ENCODE measurements at places on chromosomes 5 and 9.

DNA sequence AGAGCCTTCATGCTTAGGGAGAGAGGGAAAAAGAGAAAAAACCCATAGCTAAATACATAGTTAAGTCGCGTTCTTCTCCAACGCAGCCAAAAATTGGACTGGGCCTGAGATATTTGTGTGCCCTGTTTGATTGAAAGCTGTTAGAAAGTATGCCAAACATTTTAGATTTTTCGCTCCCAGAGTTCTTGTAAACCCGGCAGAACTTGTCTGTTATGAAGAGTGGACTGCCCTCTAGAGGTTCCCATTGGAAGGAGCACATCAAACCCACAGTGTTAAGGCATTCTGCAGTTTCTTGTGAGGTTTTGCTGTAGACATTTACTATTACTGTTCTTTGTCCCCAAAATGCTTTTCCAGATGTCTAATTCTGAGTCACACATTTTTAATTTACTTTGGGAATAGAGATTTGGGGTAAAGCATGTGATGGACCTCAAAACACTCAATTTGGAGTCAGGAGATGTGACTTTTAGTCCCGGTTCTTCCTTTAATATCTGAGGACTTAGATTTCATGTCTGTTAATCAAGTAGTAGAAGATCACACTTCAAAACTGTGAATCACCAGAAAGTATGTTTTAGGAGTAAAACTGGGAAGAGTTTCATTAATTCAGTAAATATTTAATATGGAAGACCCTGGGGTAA is 96.6 kb downstream of the PCSK1 start:
- DNase-seq, result peak; percentile 90

- DNase-seq, result no peak
Observed at GRCh38 chr9:108640230-108640629, 215.6 kb downstream of the ACTL7B start.

DNA sequence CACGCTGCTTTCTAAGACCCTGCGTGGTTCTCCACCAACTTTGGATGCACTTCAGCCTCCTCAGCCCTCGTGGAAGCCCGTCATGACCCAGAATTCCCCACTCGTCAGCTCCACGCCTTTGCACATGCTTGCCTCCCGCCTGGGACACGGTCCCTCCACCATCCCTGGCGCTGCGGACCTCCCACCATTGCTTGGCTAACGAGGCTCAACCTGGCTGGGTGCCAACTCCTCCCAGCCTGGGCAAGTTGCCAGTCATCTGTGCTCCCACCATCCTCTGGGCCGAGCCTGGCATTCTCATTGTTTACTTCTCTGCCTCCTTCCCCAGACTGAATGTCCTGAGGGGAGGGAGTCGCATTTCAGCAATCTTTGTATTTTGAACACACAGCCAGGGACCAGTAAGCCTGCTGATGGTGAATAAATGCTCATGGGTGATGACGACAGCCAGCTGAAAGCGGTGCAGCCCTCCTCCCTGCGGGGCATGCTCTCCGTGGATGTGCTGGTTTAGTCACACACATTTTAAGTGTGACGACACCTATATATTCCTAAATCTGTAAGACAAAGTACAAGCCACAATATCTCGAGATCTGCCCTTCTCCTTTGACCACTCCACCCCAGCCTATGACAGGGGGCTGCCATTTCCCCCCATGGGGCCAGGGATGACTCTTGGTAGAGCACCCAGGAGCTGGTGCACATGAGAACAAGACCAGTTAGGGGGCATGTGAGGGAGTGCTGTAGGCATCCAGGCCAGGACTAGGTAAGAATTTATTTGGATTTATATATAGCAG is 37.6 kb downstream of the ANKRD33B start:
- peak; percentile 60 for DNase-seq

DNA sequence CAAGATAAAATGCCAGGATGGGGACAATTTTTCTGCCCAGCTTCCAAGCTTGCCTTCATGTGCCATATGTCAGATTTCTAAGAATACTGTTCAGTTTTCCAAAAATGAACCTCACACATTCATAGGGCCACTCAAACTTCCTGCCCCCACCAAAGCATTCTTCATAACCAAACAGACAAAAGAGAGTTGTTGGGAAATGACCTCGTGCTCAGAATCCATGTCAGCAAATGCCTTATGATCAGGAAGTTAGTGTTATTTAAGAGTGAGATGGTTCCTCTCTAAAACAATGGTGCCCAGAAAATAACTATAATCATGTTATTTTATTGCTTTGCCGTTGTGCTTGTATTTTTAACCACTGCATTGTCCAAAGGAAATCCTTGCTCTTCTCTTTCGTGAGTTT is 208.2 kb downstream of the ZNF608 start:
- DNase-seq, result no peak

GRCh38 chr9:106892632-106893031 is 29.7 kb downstream of the ZNF462 start:
- DNase-seq, result peak; percentile 28

DNA sequence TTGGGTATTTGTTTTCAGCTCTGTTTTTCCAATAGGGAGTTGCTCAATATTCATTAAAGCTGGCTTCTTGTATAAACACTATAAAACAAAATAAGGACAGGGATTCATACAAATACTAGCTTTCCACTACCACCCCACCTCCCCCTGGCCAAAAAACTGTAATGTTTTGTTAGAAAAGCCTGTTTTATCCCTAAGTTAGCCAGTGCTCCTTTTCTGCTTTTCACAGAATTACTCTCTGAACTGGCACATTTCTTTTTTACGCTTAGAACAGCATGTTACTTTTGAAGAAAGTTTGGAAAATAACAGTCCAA is 147.4 kb upstream of the DMRT1 start:
- no peak for DNase-seq

- DNase-seq, result no peak
Observed at GRCh38 chr5:154166901-154167791, 23.4 kb upstream of the GALNT10 start.

DNA sequence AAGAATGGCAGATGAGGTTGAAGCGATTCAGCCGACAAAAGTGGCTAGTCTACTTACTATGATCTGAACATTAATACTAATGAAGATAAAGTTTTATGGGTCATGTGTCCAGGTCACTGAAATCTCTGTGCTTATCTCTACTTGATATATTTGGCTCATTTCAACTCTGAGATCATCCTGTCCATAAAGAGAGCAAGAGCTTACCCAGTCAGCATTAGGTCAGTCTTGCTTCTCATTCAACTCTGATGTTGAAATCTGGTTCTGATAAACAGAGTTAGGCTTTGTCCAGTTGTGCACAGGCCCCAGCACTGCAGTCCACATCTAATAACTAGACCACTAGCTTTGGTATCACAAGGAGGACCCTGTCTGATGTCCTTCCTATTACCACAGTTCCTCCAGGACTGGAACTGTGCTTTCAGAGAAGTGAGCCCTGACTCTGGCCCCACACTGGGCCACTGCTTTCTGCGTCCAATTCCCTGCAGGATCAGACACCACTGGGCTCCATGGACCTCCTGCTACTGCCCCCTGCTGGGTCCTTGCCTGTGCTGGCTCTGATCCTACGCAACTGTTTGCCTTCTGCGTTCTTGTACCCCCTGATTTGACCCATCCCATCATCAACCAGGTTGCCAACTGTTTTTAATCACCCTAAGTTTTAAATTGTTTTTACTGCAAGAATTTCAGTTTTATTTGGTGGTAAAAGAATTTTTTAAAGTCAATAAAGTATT is 23.7 kb upstream of the FAM120A start:
- peak; percentile 36 for DNase-seq

GRCh38 chr5:34031966-34032365 is 11.0 kb downstream of the C1QTNF3 start:
- no peak for DNase-seq

DNA sequence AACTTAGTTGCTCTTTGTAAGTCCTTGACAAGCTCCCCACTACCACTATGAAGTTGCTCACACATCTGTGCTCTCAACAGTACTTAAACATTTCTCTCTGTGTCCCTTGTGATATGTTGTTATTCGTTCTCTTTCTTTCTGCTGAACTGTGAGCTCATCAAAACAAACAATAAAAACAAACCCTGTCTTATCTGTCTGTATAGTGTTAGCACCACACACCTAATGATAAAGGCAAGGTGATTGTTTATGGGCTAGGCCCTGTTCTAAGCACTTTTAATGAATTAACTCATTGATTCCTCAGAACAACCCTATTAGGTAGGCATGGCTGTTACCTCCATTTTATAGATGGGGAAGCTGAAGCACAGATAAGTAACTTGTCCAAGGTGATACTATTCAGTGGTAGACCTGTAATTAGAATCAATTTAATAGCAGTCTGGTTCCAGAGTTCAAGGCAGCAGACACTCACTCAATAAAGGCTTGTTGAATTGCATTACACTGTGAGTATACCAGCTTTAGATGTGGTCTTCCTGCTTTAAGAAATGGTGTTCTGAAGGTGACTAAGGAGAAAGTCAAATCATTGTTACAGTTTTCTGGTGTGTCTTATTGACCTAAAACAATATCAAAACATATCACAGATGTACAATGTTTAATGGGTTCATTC is 153.6 kb upstream of the ELL2 start:
- no peak for DNase-seq

- no peak for DNase-seq
Observed at GRCh38 chr5:90477073-90477472, 2.4 kb downstream of the POLR3G start.

- no peak for DNase-seq
Observed at GRCh38 chr5:155726267-155726666, 600.7 kb upstream of the SGCD start.

GRCh38 chr9:136403538-136403914 is 3.6 kb upstream of the SNAPC4 start:
- no peak for DNase-seq

GRCh38 chr5:102528600-102528999 is 29.8 kb upstream of the SLCO6A1 start:
- DNase-seq, result no peak

DNA sequence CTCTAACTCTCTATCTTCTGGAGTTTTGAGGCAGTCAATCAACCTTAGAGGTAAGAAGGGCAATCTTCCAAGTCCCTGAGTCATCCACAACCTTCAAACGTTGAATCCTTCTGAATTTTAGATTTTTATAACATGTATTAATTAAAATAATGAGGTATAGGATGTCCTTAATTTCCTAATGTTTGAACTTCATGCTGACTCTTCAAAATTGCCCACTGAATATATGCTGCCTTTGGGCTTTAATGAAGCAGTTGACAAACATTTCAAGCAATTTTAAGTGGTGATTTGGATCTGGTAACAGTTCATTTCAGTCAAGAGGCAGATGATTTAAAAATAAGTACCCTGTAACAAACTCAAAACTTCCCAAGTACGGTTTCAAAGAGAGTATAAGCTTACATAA is 26.0 kb downstream of the ERP44 start:
- DNase-seq, result no peak

- peak; percentile 13 for DNase-seq
Observed at GRCh38 chr5:150022158-150022531, 21.6 kb downstream of the HMGXB3 start.

DNA sequence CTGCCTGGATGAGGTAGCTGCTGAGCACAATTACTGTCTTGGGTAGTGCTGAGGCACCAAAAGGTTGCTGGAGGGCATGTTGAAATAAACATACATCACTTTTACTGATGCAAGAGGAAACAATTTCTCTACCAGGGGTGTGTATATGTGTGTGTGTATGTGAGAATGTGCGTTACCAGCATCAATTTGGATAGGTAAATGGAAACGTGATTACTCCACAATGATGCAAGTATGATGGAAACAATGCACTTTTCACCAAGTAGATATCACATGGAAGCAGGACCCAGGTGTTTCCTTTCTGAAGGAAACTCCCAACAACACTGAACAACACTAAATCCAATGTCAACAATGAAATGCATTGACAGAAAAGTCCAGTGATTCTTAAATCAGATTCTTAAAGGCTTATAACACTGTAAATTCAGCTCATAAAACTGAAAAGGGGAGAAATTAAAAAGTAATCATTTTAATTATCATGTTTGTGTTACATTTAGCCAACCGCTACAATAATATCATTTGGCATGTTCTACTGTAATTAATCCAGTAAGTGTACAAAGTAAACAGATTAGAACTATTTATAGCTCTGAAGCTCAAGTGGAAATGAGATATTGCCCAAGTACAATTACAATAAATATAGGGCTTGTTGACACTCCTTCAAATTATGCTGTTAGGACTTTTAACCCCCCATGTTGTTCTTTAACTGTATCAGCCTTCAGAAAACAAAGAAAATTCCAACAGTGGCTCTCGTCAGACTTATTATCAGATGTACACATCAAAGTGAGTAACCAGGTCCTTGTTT is 25.3 kb downstream of the YIPF5 start:
- DNase-seq, result no peak

- DNase-seq, result no peak
Observed at GRCh38 chr9:127762111-127762676, 16.3 kb downstream of the SH2D3C start.

- DNase-seq, result no peak
Observed at GRCh38 chr9:129270903-129271431, 92.9 kb upstream of the IER5L start.

DNA sequence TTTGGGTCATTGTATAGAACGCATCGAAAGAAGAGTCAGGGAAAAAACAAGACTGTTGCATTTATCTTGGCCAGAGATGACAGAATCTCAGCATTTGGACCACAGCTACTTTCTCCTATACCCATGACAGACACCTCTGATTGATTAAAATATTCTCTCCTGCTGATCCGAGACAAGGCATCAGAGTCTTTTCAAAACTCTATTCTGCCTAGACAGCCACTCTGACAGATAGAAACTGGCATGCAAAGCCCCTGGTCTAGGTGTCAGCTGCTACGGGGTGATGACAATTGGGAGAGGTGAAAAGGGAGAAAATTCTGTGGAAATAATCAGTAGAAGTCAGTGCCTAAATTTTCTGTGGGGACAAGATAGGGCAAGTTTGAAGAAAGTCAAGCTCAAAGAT is 152.2 kb downstream of the PIK3R1 start:
- no peak for DNase-seq

GRCh38 chr9:121616123-121616755 is 35.2 kb upstream of the DAB2IP start:
- DNase-seq, result no peak

- DNase-seq, result no peak
Observed at GRCh38 chr9:80156262-80156661, 584.5 kb downstream of the TLE4 start.

DNA sequence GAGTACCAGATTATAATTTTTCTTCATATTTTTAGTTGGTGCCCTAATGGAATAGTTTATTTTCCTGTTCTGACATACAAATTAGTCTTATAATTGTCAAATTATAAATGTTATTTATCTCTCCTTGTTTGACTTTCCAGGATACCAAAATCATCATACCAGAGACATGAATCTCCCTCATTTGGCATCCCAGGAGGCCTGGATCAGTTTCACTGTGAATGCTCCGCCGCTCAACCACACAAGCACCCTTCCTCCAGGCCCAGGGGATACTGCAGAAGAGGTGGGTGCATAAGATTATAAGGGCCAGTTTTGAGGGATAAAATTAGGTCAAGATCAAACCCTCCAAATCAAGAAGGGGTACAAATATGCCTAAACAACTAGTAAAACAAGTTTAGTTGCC is 1229.3 kb downstream of the CDH12 start:
- no peak for DNase-seq

Measured in body of pancreas (tissue), 4 donors.